ENCODE measurements at places on chromosomes 3 and 15.

GRCh38 chr3:5264093-5264600 lies 76.6 kb downstream of the EDEM1 start:
- DNase-seq = no peak

DNA sequence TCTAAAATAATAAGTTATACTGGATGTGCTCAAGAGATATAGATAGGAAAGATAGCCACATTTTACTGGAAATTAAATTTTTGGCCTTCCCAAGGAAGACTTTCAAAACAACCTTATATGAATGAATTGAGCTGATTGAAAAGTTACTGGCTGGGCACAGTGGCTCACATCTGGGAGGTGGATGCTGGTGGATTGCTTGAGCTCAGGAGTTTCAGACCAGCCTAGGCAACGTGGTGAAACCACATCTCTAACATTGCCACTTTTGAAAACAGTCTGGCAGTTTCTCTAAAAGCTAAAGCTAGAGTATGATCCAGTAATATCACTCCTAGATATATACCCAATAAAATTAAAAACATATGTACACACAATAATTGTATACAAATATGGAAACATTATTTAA lies 231.4 kb upstream of the POU1F1 start:
- DNase-seq = no peak

DNA sequence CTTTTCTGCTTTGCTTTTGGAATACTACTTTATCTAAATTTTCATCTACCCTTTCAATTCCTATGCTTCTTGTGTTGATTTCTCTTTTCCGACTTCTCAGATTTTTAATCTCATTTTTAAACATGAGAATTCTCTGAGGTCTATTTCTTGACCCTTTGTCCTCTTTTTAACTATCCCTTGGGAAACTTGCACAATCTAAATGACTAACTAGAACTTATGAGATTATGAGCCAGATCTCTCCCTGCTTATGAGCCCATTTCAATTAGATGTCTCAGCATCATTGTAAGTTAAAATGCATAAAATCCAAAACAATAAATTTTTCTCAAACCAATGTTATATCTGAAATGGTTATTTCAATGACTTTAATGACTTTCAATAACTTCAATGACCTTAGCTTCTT lies 296.9 kb upstream of the AGTR1 start:
- no peak for DNase-seq

- no peak for DNase-seq
Measured at GRCh38 chr3:106827515-106828213, 549.6 kb upstream of the CCDC54 start.

- DNase-seq = no peak
Measured at GRCh38 chr15:25909325-25909724, 46.2 kb upstream of the ATP10A start.

GRCh38 chr3:150759319-150759718 lies 3.6 kb downstream of the SIAH2 start:
- no peak for DNase-seq

All from NCI-H1436 treated with DMSO at 0.1 percent for 48 hours (cell line).